ENCODE measurements at places on chromosomes 7 and 10.

GRCh38 chr7:36400036-36400435 lies 10.4 kb downstream of the ANLN start:
- DNase-seq, result no peak

- no peak for DNase-seq
These were observed 24.3 kb downstream of the DENND2A start for GRCh38 chr7:140616328-140616727.

- no peak for DNase-seq
These were observed 21.5 kb upstream of the ZNF800 start for GRCh38 chr7:127413962-127414361.

- no peak for DNase-seq
These were observed 59.8 kb downstream of the GRID1 start for GRCh38 chr10:86306628-86307278.

- no peak for DNase-seq
These were observed 3.5 kb upstream of the SCIN start for GRCh38 chr7:12567015-12567414.

All from stimulated activated CD8-positive, alpha-beta memory T cell treated with anti-CD3 and anti-CD28 coated beads, Interleukin-7, amount 100 ng/mL, for 1 hour (primary cell).